Smooth muscle cell of the coronary artery (primary cell): ENCODE measurements at places on chromosomes 11 and 22. TPM values are rescaled to one million over a fixed set of nuclear protein-coding genes. Genes with fewer than 3 reads are reported as not detected.

Gene AIFM3
- total RNA-seq, result 0.23 and 0.70 TPM in 2 replicates

Gene OR4X1
- not detected in 2 replicates for total RNA-seq

Gene OR51B5
- 0.15 TPM in 1 of 2 replicates, not detected in the other for total RNA-seq

Gene LRRC4C
- total RNA-seq, result under 0.01 and 0.38 TPM in 2 replicates

Gene UBQLN3
- total RNA-seq, result 0.08 TPM in 1 of 2 replicates, not detected in the other

Gene DLG2
- 0.45 and 4.6 TPM in 2 replicates for total RNA-seq

Gene LIPT2
- 2.2 and 3.9 TPM in 2 replicates for total RNA-seq

Gene RIBC2
- total RNA-seq, result 0.08 and 0.12 TPM in 2 replicates

Gene GTSE1
- total RNA-seq, result 1.8 TPM in 1 of 2 replicates, not detected in the other

Gene ARHGAP32
- 12.2 and 15.6 TPM in 2 replicates for total RNA-seq

Gene MGAT3
- 0.12 and 0.23 TPM in 2 replicates for total RNA-seq

Gene MRGPRF
- 2.1 and 23.3 TPM in 2 replicates for total RNA-seq

Gene PANX3
- total RNA-seq, result not detected in 2 replicates

Gene RAB38
- total RNA-seq, result 1.1 and 1.4 TPM in 2 replicates

Gene MOB2
- 26.3 and 55.0 TPM in 2 replicates for total RNA-seq

Gene DCHS1
- total RNA-seq, result 2.1 and 4.0 TPM in 2 replicates

Gene EFCAB6
- 0.83 and 1.1 TPM in 2 replicates for total RNA-seq

Gene KRTAP5-10
- total RNA-seq, result not detected in 2 replicates

Gene CECR2
- under 0.01 and 1.6 TPM in 2 replicates for total RNA-seq
